ENCODE measurements at places on chromosomes 1 and 21.

- no peak for DNase-seq
Measured at GRCh38 chr1:172375211-172375631, 45.3 kb upstream of the C1orf105 start.

GRCh38 chr1:201708085-201708512 is 120.9 kb upstream of the IPO9 start:
- no peak for DNase-seq

- DNase-seq = no peak
Measured at GRCh38 chr1:172145656-172146055, 274.8 kb upstream of the C1orf105 start.

- DNase-seq = no peak
Measured at GRCh38 chr1:155128755-155129473, 1.2 kb downstream of the EFNA1 start.

DNA sequence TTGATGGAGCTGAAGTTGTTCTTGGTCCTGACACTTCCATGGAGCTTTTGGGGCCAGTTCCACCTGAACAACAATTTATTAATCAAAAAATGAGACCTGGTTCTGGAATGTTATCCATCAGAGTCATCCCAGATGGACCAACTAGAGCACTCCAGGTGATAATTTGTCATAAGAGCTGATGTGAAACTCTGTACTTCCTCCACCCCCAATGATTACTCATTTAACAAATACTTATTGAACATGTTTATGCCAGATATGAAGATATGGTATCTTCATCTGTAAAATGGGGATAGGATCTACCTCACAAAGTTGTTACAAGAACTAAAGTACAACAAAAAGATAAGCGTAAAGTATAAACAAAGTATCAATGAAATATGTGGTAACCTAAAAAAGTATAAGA is 153.2 kb downstream of the VPS13D start:
- no peak for DNase-seq

- no peak for DNase-seq
Measured at GRCh38 chr1:183776731-183777130, 28.2 kb upstream of the RGL1 start.

DNA sequence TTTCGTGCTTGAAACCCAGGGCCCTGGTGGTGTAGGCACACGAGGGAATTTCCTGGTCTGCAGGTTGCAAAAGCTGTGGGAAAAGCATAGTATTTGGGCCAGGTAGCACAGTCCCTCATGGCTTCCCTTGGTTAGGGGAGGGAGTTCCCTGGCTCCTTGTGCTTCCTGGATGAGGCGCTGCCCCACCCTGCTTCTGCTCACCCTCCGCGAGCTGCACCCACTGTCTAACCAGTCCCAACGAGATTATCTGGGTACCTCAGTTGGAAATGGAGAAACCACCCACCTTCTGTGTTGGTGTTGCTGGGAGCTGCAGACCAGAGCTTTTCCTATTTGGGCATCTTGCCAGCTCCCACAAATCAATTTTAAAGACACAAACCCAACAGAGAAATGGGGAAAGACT is 183.0 kb downstream of the PHTF1 start:
- DNase-seq = no peak

DNA sequence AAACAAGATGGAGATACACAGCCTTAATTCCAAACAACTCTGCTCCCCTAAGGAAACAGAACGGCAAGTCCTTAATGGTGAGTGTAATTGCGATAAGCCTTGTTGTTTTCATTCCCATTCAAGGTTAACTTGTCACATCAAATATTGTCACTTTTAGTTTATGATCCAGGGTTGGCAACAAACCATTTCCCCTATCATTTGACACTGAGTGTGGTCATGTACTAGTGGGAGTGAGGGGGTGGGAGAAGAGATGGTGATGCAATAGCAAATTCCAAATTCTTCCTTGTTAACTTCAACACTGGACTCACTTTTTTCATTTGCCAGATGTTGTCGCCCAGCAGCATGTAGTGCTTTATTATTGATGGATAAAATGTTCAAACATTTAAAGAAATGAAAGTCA is 140.4 kb downstream of the ZNF326 start:
- no peak for DNase-seq

GRCh38 chr1:51283979-51284378 is 46.4 kb downstream of the TTC39A start:
- DNase-seq = no peak

DNA sequence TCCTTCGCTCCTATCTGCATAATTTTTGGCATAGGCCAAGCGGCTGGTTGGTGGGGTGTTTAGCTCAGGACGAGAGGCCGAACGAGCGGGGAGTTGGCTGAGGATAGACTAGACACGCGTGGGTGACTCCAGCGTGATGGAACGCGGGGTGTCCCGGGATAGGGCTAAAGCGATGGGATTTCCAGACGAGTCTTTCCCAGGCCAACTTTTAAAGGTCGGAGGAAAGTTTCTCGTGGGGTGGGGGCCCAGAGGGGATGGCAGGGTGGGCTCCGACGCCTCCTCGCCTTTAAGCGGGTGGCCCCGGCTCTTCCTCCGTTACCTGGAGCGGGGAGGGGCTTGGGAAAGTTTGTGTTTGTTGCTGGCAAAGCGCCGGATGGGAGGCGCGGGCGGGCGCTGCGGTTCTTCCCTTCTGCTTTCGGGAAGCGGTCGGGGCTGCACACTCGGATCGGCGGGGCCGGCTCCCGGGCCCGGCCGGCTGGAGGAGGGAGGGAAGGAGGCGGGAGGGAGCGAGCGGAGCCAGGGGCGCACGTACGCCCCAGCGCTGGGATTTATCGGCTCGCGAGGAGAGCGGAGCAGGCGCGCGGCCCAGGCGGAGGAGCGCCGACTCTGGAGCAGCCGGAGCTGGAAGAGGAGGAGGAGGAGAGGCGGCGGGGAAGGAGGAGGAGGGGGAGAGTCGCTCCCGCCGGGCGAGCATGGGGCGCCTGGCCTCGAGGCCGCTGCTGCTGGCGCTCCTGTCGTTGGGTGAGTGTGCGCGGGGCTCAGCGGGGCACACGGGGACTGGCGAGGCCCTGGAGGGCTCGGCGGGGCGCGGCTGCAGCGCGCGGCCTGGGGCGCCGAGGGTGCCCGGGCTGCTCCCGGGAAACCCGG is at the start of gene PTGFRN:
PTGFRN (plus strand) TSS at position 405 of the 867 bp plus-strand sequence; CDS start at position 693, 288 bp downstream.
- peak; percentile 20 for DNase-seq

- peak; percentile 99 for DNase-seq
Measured at GRCh38 chr1:116990612-116991151, 10.9 kb upstream of the CD101 start.

DNA sequence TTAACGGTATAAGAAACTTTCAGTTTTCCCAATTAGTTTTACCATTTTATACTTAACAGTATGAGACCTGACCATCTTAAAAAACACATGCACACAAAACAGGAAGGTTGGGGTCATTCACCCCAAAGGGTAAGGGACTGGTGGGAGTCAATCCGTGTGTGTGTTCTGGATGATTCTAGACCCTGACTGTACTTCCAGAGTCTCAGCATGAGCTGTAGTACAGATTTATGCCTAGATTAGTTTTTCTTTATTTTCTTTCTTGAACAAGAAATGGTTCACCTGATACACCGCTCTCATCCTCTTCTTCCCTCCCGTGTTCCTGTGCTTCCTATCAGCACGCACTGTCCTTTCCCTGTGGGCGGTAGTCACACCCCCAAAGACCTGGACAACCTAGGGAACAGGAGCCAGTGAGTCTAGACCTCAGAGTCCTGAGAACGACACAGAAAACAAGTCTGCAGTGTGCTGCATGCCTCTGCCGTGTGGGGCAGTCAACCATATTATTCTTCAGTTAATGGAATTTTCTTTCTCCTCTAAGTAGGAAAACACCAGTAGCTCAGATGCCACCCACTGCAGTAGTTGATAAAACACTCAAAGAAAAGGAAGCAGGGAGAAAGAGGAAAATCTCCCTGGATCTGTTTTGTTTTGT is 38.9 kb upstream of the MRPS6 start:
- DNase-seq = no peak
